ENCODE measurements at places on chromosomes 12 and 14. TPM values are rescaled to one million over a fixed set of nuclear protein-coding genes. Genes with fewer than 3 reads are reported as not detected.
A peak's percentile ranks its signal among the peaks of the same experiment; 100 is the strongest.

GRCh38 chr12:51692016-51692415 lies 101.0 kb downstream of the SCN8A start:
- DNase-seq = no peak

DNA sequence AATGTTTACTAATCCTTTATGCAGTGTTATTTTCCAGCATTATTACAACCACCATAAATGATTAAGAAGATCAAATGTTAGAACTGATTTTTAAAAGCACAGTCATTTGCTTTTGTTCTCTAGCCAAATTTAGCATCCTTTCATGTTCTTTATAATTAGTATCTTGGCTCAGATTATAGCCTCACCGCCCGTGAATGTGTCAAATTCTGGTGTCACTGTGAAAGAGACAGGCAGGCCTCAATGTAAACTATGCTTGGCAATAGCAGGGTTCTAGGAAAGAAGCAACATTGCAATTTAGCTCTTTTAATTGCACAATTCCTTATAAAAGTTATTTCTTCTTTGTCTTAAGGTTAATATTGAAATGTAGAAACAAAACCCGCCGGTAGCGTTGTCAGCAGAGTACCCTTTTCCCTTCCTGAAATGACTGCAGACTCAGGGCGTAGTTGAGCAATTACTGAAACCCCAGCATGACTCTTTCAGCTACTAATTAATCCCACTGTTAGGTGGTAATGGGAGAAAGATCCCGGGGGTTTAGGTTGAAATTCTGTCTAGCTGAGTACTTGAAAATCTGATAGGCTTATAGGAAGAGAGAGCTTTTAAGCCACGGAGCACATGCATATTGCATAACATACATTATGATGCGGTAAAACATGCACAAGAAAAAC lies 1600.5 kb upstream of the SEL1L start:
- DNase-seq = peak; percentile 10

- DNase-seq = no peak
These were observed 88.3 kb downstream of the RIN3 start for GRCh38 chr14:92601757-92602417.

- DNase-seq = no peak
These were observed 175.4 kb upstream of the LHX5 start for GRCh38 chr12:113647048-113647447.

DNA sequence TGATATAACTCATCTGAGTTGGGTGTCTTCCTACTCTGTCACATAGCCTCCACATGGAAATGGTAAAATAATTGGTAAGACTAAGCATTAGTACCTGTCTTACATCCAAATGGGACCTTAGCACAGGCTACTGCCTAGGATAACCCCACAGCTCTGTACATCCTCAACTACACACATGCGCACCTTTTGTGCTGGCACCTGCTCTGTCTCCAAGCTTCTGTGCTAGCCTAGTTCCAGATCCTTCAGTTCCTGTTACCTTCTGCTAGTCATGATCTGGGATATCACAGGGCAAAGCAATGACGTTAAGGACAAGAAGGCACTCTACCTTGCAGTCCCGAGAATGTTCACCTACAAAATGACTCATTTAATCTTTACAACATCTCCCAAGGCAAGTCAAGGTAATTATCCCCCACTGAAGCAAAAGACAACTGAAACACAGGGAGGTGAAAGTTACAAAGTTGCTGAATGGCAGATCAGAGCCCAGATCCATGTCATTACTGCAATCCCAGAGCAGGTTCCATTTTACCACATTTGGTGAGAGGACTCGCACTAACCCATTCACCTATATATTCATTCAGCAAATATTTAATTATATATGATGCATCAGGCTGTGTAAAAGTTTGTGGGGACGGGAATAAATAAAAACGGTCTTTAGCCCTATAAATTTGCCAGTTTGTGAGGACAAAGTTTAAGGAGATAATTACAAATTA lies 61.7 kb downstream of the PPM1H start:
- no peak for DNase-seq

- no peak for DNase-seq
These were observed 275.7 kb downstream of the ITPR2 start for GRCh38 chr12:26557326-26557725.

GRCh38 chr14:81091139-81091538 lies 129.6 kb downstream of the GTF2A1 start:
- no peak for DNase-seq

DNA sequence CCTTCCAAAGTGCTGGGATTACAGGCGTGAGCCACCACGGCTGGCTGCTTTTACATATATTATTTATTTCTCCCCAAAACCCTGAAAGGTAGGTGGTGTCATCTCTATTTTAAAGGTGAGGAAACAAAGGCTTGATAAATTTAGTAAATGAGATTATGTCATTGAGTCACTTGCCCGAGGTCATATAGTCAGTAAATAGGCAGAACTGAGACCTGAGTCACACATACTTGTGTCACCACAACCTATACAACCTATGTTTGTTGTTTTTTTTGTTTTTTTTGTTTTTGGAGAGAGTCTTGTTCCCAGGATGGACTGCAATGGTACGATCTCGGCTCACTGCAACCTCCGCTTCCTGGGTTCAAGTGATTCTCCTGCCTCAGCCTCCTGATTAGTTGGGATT lies 12.8 kb downstream of the TSFM start:
- DNase-seq = no peak

- DNase-seq = no peak
These were observed at the start of gene SYNE3 for GRCh38 chr14:95516554-95517181. SYNE3 (minus strand) TSS chr14:95516650; CDS start chr14:95475821, 40,829 bp downstream.

- DNase-seq = no peak
These were observed 9.3 kb upstream of the USP15 start for GRCh38 chr12:62250671-62251608.

DNA sequence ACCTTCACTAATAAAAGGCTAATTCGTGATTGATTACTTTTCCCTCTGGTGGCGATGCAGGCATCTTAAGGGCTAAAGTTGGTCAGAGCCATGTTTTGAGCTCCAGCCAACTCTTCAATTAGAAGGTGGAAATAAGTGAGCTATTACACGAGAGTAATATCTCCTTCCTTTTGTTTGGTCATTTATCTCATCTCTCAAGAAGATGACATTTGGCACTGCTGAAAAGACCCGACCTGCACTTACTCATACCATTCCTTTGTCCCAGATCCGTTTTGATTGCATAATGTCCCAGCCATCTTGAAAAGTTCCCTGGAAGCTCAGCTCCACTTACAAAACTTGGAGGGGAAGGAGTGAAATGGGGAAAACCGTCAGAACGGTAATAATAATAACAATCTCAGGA lies 316.2 kb downstream of the VRK1 start:
- no peak for DNase-seq

- no peak for DNase-seq
These were observed 104.3 kb upstream of the PDE3A start for GRCh38 chr12:20264026-20264425.

DNA sequence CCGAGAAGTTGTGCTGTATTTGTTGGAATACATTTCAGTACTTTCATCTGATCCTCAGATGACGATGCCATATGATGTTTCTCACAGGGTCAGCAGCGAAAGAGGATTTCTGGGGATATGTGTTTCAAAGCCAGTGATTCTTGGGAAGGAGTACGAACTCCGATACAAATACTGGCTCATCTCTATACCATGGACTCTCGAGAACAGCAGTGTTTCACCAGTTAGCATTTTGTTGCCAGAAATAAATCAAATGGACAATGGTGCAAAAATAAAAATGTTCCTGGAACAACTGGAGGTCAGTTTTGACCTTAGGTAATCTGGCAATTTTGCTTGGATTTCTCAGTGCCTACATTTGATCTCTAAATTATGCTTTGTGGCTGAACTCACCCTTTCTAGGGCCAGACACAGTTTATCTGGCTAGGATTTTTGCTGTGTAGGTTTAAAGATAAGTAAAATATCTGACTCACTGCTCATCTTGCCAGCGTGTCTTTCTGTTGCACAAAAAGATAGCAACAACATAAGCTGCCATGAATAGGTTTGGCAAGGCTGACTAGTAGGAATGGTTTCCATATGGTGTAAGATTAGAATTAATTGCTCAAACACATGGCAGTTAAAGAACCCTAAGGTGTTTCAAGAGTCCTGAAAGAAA lies 11.0 kb upstream of the MGP start:
- DNase-seq = peak; percentile 19

DNA sequence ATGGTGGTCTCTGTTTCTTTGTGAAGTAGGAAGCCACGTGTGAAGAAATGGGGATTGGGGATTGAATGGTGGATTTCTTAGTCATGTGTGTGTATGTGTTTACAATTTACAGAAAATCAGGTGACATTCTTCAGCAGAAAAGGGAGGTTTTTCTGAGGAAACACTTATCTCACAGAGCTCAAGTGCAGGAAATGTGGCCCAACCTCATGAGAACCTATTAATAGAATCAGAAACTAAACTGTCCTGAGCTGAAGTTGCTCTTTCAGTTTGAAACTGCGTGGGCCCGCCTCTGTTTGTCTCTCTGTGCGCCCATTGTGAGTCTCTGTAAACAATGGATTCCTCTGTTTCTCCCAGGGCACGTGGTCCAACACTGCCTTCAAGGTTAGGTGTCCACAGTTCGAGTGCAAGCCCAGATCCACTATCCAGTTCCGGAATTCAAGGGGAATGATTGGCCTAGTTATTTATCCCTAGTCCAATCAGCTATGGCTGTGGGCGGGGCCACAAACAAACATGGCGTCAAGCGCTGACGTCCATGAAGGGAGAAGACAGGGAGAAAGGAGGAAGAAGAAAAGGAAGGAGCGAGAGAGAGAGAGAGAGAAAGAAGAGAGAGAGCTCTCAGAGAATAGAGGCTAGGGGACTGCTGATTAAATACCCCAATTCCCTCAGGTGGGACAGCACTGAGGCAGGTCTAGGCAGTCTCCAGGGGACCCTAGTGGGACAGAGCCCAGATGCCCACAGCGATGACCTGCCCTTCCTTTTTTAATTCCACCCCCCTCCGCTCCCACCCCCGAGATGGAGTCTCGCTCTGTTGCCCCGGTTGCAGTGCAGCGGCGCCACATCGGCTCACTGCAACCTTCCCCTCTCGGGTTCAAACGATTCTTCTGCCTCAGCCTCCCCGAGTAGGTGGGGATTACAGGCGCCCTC lies 31.4 kb upstream of the C12orf76 start:
- no peak for DNase-seq

- no peak for DNase-seq
These were observed 1.5 kb downstream of the RAP1B start for GRCh38 chr12:68612202-68612601.

- no peak for DNase-seq
These were observed 120.2 kb downstream of the SLC16A7 start for GRCh38 chr12:59716043-59716442.

DNA sequence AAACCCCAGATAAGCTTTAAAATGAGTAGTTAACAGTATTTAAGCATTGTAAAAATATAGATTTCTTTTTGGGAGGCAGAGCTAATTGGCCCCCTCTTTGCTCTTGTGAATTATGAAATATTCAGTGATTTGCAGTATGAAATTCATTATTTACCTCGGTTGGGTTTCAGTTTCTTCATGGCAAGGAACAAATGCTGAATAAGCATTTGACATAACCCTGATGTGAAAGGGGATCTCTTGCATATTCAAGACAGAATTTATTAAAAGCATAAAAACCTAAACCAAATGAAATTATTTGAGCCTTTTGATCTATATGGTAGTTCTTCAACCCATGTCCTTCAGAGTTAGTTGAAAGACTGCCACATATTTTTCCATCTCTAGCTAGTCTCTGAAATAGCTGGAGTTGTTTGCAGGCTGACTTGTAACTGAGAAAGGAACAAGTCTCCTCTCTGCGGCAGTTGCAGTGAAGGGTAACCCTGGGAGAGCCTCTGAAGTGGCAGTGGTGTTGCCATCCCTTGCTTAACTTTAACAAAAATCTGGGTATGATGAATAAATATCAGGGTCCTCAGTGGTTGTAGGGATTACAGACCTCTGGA lies 690 bp downstream of the AKAP6 start:
- DNase-seq = peak; percentile 81

- no peak for DNase-seq
These were observed 30.7 kb downstream of the DAD1 start for GRCh38 chr14:22558221-22558913.

- no peak for DNase-seq
These were observed 68.5 kb downstream of the LIN7A start for GRCh38 chr12:80869264-80869663.

GRCh38 chr12:32780071-32780470 lies 24.4 kb upstream of the YARS2 start:
- DNase-seq = no peak

Gene GLS2
- 3.1 TPM for total RNA-seq

Gene SLC22A17
- 333 TPM for total RNA-seq

Gene MEG3
- 280 TPM for total RNA-seq

Gene ALDH1L2
- 13.2 TPM for total RNA-seq

Gene KCNA1
- 21.8 TPM for total RNA-seq

Gene TMEM132C
- total RNA-seq = 32.3 TPM

Data from spinal cord (tissue), 10 donors.